Caki2 (cell line): ENCODE measurements at places on chromosomes 1 and 21.

DNA sequence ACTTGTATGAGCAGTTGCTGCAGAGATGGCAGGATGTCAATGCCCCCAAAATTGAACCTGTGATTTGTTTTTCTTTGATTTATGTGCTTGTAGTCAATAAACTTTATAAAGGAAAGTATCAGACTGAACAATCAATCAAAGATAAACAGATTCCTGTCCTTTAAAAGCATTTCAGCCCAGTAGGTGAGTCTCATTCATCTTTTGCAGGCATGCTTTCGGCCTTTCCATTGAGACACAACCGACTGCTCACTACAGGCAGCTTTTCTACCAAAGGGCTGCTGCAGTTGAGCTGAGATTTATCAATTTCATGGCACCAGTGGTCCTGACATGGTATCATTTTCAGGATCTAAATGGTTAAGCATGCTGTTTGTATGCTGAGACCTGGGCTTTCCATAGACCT is 513.6 kb upstream of the PTBP2 start:
- DNase-seq, result no peak

DNA sequence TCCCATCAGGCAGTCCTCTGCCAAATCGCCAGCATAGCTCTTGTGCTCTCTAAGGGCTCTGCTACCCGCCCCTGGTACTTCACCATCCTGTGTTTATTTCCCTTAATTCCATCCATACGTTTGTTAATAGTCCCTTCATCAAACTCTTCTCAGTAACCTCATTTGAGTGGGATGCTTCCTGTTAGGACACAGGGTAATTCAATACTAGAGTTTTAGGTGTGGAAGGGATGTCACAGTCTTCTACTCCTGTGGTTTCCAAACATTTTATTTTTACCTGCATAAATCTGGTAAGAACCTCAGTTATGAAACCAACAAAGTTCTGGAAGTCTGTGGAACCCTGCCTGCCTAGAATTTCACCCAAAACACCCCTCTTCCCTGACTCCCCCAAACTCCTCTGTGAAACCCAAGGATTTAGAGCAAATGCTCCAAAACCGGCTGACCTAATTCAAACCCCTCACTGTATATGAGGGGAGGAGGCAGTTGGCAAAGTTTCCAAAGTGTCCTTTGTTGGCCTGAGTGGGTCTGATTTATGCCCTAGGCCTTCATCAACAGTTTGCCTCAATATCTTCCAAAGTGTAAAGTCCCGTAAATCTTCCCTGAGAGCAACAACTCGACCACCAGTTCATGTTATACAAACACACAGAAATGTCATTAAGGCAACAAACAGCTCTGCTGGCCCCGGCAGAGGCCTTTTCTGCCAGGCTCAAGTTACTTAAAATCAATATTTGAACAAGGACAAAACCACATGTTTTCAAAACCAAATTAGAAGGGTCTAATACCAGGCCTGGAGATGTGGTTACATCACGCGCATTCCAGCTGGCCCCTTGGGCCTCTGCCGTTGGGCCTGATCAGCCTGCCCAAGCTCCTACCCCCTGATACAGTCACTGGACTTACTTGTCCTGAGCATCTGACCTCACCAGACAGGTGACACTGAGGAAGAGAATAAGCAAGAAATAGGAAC is 82.4 kb upstream of the FGGY start:
- no peak for DNase-seq

DNA sequence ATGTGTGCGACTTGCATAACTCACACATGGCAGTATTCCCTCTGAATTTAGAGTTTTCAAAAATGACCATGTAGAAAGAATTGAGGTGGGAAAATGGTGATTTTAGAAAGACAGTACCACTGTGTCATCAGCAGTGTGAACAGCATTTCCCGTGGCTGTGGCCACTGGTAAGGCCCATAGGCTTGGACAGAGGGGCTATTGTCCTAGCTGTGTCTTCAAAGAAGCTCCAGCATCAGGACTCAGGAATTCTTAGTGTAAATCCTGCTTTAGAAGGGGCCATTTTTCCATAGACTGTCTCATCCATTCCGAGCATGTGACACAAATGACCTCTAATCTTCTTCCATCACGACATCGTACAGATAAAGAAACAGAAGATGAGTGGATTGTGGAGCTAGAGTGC is 119.3 kb upstream of the BACE2 start:
- DNase-seq, result no peak

- DNase-seq, result peak; percentile 53
Measured at GRCh38 chr1:156639601-156640101, 2.3 kb upstream of the BCAN start.

DNA sequence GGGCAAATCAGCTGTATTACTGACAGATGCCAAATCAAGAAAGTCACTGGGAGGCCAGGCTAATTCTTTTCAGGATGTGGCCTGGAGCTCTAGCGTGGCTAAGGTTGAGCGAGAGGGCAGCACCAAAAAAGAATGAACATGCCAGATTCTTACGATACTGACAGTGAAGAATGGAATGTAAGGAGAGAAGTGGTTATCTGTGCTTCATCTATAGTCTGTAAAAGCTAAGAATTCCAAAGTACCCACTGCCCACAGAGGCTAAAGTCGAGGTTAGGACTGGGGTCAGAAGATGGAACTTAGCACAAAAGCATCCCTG is 32.7 kb downstream of the TFAP2E start:
- DNase-seq, result no peak

GRCh38 chr1:59455206-59455605 is 158.3 kb downstream of the FGGY start:
- DNase-seq, result no peak

- no peak for DNase-seq
Measured at GRCh38 chr21:25891596-25891995, 156.8 kb downstream of the GABPA start.

DNA sequence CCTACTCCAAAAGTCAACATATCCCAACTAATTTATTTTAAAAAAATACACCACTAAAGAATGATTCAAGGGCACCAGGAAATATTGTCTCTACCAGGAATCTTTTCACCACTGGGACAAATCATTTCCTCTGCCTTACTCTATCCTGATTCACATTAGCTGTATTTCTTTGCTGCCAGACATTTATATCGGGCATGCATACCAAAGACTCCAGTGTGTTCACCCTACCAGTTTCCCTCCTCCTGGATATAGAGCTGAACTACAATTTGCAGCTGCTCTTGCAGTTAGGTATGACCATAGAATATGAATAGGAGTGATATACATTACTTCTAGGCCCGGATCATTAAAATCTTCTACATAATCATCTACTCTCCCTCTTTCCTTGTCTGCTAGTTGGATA is 7.6 kb downstream of the KCNJ6 start:
- DNase-seq, result no peak
